ENCODE measurements at places on chromosomes 7 and 10.

- DNase-seq: no peak
These were observed 3.5 kb upstream of the SEMA3E start for GRCh38 chr7:83652481-83652880.

DNA sequence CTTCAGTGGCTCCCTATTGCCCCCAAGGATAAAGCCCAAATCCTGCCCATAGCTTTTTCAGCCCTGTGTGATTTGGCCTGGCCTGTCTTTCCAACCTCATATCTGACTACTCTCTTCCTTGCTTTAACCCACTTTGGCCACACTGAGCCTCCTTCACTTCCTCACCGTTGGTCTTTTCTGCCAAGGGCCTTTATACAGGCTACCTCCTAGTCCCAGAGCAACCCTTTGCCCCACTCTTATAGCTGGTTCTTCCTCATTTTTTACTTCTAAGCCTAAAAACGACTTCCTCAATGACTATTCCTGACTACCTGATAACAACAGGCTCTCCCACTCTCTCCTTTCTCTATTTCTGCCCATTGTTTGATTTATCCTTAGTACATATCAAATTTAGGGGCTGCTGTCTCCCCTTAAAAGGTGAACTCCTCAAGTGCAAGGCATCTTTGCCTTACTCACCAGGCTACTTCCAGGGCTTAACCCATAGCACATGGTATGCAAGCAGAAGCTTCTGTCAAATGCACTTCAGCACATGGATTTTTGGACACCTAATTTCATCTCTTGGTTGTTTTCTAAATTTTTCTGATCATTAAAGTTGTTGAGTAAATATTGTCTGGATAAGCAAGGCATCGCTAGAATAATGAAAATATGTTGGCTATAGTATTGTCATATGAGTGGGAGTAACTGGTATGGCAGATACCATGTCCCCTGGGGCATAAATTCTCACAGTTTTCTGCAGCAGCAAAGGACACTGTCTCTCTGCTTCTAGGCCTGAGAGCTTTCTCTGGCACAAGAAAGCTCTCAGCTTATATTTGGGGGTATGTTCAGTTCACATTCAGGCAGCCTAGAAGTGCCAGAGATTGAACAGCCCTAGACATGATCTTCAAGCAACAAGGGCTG, 201.5 kb upstream of the GPR26 start:
- no peak for DNase-seq

DNA sequence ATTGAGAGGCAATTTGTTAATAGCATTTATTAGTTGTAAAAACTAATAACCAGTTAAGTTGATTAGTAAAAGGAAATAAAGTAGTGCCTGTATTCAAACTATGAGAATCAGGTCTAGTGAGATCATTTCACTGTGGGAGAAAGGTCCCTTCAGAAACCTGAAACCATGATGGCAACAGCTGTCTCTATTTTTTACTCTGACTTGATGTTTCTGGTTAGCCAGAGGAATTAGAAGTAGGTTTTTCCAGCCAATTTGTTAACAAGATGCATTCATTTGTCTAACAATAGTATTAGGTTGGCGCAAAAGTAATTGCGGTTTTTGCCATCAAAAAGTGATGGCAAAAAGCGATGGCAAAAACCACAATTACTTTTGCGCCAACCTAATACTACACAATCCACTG, 272.2 kb upstream of the YAE1 start:
- no peak for DNase-seq

- no peak for DNase-seq
These were observed 24.1 kb upstream of the SH2B2 start for GRCh38 chr7:102262546-102262945.

All from uterus (tissue), 4 donors.